ENCODE measurements at places on chromosomes 7 and 10. TPM values are rescaled to one million over a fixed set of nuclear protein-coding genes. Genes with fewer than 3 reads are reported as not detected.

CHAT gene
- total RNA-seq, result not detected

TMEM270 gene
- total RNA-seq, result not detected

IFIT1B gene
- not detected for total RNA-seq

HABP2 gene
- total RNA-seq, result not detected

COL13A1 gene
- 21.5 TPM for total RNA-seq

PLPP4 gene
- total RNA-seq, result 1.2 TPM

TRPV5 gene
- total RNA-seq, result not detected

PDAP1 gene
- 46.3 TPM for total RNA-seq

All from smooth muscle cell of trachea (primary cell).